ENCODE measurements at places on chromosomes 5 and 9. TPM values are rescaled to one million over a fixed set of nuclear protein-coding genes. Genes with fewer than 3 reads are reported as not detected.

ANXA1 gene
- 1,157 TPM for polyA plus RNA-seq

CYLC2 gene
- polyA plus RNA-seq: not detected

CDO1 gene
- not detected for polyA plus RNA-seq

RMI1 gene
- 5.3 TPM for polyA plus RNA-seq

ADGRD2 gene
- not detected for polyA plus RNA-seq

REEP2 gene
- polyA plus RNA-seq: not detected

ZDHHC12 gene
- 72.7 TPM for polyA plus RNA-seq

SLC36A3 gene
- polyA plus RNA-seq: not detected

DNAH5 gene
- polyA plus RNA-seq: not detected

DIPK1B gene
- polyA plus RNA-seq: not detected

TSSK1B gene
- not detected for polyA plus RNA-seq

CAMK4 gene
- polyA plus RNA-seq: 0.28 TPM

GM2A gene
- polyA plus RNA-seq: 57.9 TPM

ZNF354B gene
- polyA plus RNA-seq: 1.1 TPM

GGTA1 gene
- polyA plus RNA-seq: 15.4 TPM

SPATA31A7 gene
- not detected for polyA plus RNA-seq

ST8SIA4 gene
- 30.7 TPM for polyA plus RNA-seq

KIF4B gene
- polyA plus RNA-seq: not detected

NR6A1 gene
- 0.15 TPM for polyA plus RNA-seq
